PC-3 (cell line): ENCODE measurements at places on chromosomes 13 and 19.

GRCh38 chr13:45775401-45775963 lies 73.4 kb downstream of the CBY2 start:
- DNase-seq: no peak

DNA sequence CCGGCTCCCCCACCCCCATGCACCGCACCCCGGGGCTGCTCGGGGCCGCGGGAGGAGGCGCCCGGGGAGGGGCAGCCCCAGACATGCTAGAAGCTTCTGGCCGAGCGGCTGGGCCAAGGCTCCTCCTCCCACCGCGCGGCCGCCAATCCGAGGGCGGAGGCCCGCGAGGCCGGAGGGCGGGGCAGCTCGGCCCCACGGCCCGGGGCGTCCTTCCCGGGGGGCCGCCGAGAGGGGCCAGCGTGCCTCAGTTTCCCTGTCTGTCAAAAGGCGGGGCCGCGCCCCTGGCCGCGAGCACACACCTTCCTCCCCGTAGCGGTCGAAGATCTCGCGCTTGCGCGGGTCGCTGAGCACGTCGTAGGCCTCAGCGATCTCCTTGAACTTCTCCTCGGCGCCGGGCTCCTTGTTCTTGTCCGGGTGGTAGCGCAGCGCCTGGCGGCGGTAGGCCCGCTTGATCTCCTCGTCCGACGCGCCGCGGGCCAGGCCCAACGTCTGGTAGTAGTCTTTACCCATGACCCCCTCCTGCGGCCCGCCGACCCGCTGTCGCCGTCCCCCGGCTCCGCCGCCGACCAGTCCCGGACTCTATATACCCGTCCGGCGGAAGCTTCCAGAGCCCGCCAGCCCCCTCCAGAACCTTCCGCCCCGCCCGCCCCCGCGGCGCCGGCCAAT lies at the start of gene DNAJB1:
DNAJB1 (minus strand) TSS at position 558 of the 666 bp plus-strand sequence; CDS start at position 510, 48 bp downstream.
- DNase-seq: peak; percentile 76

GRCh38 chr13:22773465-22773864 lies 407.3 kb upstream of the SGCG start:
- no peak for DNase-seq

- DNase-seq: no peak
Measured at GRCh38 chr13:110336681-110337080, 29.6 kb downstream of the COL4A2 start.

DNA sequence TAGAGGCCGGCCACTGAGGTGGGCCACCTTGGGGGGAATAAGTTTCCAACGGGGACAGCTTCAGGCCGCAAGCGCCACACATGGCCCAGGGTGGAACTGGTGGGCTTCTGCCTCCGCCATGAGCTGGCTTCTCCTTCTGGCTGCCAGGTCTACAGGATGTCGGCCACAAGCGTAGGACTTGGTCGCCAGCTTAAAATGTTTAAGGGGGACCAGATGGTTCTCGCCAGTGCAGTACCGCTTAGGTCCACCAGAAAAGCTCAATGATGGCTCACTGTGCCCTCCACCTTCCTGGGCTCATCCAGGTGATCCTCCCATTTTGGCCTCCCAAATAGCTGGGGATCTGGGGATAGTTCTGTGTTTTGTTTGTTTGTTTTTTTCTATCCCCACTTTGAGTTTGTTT lies 38.7 kb upstream of the ZNF254 start:
- no peak for DNase-seq

DNA sequence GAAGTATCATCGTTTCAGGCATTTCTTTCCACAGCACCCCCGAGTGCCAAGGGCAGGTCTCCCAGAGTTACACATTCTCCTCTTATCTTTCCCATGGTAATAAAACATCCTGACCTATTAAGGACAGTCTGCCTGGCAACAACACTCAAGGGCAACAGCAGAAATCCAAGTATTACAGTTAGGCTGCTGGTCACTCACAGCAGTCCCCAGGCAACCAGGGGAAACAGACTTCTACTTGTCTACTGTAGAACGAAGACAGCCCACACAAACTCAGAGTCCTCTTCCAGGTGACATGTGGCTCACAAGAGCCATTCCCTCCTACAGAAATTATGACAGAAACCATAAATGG lies 24.3 kb downstream of the RCBTB1 start:
- DNase-seq: no peak

GRCh38 chr13:94201022-94201421 lies 278.5 kb downstream of the DCT start:
- no peak for DNase-seq

DNA sequence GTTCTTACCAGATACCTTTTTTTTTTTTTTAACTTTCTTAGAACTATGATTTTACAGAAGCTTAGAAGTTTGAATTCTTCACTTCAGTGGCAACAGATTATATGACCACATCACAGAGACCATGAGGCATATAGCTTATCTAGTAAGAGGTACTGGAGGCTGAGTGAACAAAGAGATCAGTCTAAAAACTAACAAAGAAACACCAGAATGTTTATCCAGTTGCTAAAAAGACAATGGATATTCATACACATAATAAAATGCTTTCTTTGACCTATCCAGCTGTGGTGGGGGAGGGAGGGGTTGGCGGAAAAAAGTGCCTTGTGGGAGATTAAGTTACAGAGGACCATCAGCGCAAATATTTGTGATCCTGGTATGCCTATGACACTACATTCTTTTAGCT lies 34.7 kb upstream of the SLITRK6 start:
- no peak for DNase-seq

DNA sequence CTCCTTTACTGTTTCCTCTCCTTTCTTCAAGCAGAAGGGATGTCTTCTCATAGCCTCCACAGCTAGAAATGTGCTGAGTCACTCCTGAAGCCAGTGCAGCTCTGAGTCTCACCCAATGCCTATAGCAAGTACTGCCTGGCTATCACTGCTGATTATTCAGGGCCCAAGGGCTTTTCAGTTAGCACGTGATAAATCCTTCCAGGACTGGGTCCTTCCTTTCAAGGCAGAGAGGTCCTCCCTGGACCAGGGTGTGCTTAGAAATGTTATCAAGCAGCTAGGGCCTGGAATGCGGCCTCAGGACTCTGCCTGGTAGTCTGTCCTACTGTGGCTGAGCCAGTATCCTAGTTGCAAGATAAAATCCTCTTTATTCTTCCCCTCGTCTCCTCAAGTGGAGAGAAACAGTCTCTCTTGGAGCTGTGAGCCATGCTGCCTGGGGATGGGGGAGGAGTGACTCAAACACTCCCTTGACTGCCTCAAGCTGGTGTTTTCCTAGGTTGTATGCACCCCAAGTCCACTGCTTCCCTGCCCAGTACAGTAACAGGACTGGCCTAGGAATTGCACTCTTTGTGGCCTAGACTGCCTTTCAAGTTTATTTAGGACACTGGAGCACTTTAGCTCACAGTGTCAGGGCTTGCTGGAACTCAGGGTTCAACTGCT lies 198.7 kb upstream of the SERP2 start:
- DNase-seq: no peak

- no peak for DNase-seq
Measured at GRCh38 chr19:7887408-7888144, 734 bp upstream of the LRRC8E start.

- peak; percentile 36 for DNase-seq
Measured at GRCh38 chr19:11504502-11505031, 1.1 kb downstream of the ZNF653 start.

- peak; percentile 79 for DNase-seq
Measured at GRCh38 chr19:52993342-52994178, 20.2 kb upstream of the ERVV-1 start.

GRCh38 chr19:15488489-15489226 lies 9.4 kb upstream of the PGLYRP2 start:
- DNase-seq: no peak

GRCh38 chr13:30334663-30335386 lies 27.5 kb upstream of the KATNAL1 start:
- peak; percentile 44 for DNase-seq

GRCh38 chr19:38974624-38975213 lies 823 bp downstream of the FBXO17 start:
- no peak for DNase-seq

GRCh38 chr13:33110713-33111413 lies 94.6 kb downstream of the KL start:
- no peak for DNase-seq

DNA sequence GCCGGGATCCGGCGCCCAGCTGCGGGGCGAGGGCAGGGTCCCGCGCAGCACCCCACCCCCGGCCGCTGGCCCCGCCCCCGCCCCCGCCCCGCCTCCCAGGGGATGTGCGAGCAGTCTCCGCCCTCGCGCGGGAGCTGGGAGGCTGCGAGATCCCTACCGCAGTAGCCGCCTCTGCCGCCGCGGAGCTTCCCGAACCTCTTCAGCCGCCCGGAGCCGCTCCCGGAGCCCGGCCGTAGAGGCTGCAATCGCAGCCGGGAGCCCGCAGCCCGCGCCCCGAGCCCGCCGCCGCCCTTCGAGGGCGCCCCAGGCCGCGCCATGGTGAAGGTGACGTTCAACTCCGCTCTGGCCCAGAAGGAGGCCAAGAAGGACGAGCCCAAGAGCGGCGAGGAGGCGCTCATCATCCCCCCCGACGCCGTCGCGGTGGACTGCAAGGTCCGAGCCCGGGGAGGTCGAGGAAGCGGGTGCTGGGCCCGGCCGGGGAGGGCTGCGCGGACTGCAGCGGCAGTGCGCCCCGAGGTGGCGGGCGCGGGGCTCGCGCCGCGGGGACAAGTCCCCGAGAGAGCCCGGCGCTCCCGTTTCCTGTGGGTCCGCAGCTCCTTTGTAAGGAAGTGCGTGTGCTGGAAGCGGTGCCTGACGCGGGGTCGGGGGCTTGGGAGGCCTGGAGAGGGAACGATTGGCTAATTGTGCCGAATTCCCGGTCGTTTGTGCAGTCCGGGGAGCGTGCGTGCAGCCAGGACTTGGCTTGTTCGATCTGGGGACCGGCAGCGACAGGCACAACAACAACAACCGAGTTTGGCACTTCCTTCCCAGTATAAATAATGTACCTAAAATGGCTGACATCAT lies at the start of gene ITM2B:
ITM2B (plus strand) TSS at position 161 of the 843 bp plus-strand sequence; CDS start at position 316, 155 bp downstream.
- DNase-seq: peak; percentile 52

DNA sequence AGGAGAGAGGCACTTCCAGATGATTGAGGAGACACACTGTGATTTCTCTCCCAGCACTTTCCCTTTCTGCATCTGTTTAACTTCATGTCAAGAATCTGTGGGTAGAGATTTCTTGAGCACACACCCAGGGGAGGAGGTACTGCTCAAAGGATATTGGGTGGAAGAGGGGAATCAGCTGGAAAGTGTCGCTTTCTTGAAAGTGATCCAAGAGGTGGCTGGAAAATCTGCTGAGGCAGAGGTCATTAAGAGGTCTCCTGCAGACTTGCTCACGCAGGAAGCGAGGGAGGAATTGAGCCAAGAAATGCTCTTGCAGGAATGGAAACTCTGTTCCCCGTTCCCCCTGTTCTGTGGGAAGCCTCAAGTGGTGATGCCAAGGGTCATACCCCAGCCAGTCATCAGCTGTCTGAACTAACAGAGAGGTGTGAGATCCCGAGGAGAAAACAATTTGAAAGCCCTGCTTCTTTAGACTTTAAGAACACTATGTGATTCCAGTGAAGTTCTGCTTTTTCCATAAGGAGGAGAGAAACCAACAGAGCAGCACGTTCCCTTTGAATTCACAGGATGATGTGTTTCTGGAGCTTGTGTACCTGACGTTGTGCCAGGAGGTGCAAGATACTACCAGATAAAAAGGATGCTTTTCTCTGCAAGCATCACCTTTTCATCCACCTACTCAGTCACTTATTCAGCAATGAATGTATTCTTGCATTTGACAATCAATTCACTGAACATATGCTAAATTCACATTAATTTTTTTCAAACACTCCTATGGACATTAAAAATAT lies 163.4 kb upstream of the GPR12 start:
- DNase-seq: no peak

DNA sequence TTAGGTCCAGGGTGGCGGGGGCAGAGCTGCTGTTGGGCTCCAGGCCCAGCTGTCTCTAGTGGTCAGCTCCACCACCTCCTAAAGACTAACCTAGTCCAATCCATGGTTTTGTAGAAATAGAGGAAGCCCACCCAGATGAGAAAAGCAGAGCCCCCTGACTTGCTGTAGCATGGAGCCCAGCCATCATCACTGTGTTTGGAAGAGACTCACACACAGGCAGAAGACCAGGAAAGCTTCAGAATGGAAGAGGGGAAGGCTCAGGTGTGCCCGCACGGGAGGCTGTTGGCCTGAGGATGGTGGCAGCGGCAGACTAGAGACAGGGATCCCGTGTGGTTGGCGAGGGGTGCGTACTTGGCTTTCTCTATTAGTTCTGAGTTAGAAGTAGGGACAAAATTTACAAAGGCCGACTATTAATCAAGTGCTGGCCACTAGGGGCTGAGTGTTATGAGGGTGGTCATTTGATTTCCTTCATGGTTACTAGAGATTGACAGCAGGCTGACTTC lies 193.2 kb upstream of the SOX1 start:
- DNase-seq: no peak

GRCh38 chr13:100646030-100646673 lies 28.4 kb downstream of the TMTC4 start:
- DNase-seq: peak; percentile 48

- no peak for DNase-seq
Measured at GRCh38 chr19:343941-344624, 513 bp downstream of the MIER2 start.

DNA sequence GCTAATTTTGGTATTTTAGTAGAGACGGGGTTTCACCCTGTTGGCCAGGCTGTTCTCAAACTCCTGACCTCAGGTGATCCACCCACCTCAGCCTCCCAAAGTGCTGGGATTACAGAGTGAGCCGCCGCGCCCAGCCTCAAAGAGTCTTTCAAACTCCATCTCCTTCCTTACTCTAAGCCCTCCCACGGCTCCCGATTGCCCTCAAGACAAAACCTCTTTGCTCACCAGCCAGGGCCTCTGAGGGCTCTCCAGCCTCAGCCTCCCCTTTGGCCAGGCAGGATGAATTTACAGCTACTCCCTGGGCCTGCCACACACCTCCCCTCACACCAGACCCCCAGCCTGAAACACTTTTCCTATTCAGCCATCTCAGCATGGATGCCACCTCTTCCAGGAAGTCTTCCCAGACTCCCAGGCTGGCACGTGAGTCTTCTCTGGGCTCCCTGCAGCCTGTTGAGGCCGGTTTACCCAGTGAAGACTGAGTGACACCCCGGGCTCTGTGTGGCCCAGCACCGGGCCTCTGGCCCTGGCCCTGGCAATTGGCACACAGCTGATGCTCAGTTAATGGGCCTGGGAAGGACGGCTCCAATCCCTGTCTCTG lies 7.6 kb downstream of the PRSS57 start:
- no peak for DNase-seq

GRCh38 chr13:56561327-56561726 lies 579.4 kb upstream of the PRR20A start:
- peak; percentile 4 for DNase-seq

GRCh38 chr19:54554896-54555295 lies 18.7 kb upstream of the LILRA2 start:
- no peak for DNase-seq

DNA sequence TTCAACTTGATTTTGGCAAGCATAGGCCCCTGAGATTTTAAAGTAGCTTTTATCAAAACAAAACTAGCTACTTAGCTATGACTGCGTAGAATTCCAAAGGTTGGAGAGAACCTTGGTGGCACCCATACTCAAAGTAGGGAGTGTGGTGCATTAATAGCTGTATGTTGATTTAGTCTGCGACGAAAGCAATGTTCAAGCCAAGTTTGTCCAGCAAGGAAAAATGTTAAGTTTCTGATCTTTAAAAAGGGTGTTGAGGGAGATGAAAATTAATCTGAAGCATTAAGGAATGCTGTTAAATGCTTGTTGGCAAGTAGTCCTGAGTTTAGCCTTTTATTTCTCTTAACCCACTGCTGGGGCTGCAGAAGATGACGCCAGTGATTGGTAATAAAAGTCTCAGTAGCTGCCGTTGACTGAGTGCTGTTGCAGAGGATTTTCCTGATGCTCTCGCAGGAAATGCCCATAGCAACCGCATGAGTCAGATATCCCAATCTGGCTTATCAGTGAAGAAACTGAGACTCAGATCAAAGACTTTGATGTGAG lies 75.9 kb upstream of the RNF113B start:
- no peak for DNase-seq
